ENCODE measurements at places on chromosomes 7 and 10. TPM values are rescaled to one million over a fixed set of nuclear protein-coding genes. Genes with fewer than 3 reads are reported as not detected.

ZNF488 gene
- polyA plus RNA-seq: 4.2 TPM

DNA sequence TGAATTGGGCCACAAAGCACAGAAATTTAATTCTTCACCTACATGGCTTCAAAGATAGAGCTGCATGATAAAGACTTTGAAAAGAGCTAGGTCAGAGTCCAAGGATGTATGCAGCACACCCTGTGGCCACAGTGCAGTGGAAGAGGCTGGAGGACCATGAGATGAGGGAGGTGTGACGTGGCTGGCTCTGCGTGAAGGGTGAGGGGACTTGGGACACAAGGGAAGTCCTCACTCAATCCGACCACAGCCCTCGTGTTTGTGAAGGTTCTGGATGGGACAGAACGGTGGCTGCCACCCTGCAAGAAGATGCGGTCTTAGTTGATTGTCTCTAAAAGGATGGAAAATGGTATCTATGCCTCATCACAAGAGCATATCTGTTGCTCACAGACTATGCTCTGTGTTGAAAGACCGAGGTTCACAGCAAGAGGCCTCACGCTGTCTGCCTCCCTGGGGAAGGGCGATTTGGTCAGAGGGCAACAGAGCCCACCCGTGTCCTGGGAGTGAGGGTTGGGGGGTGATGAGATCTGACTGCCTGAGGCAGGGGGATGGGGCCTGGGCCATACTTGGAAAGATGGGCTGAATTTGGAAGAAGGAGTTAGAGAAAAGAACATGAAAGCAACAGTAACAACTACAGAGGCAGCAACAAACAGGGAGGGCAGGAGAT is 174.4 kb upstream of the SHH start:
- no peak for DNase-seq

PDAP1 gene
- 142 TPM for polyA plus RNA-seq

DNA sequence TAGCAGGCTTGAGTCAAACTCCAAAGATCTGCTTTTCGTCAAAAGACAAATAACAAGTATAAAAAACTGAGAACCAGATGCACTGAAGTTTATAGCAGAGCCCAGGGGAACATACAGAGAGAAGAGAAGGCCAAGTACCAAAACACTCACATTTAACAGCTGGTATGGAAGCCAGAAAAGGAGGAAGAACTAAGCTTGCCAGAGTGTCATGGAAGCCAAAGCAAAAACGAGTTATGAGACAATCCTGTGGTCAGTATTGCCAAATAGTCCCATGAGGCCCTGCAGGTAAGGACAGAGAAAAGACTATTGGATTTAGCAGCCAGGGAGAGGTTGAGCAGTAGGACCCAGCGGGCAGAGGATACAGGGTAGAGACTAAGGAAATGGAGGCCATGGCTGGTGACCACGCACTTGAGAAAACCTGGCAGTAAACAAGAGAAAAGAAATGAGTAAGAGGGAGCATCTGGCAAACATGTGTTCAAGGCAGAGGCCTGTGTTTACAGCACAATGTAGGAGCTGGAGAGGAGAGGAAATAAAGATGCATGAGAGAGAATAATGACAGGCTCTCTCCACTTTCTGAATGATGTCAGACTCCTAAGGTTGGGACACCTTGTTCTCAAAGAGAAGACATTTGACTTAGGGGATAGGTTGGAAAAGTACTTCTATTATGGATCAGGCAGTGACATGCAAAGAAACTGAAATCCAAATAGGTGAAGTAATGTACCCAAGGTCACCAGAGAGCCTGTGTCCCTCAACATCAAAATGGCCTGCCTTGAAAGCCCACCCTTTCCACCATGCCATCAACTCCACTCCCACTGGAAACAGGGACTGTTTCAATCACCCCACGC is 9.1 kb downstream of the CREB3L2 start:
- DNase-seq: no peak

SP8 gene
- polyA plus RNA-seq: not detected

GRCh38 chr7:155545348-155545747 is 1.0 kb downstream of the CNPY1 start:
- DNase-seq: no peak

DNA sequence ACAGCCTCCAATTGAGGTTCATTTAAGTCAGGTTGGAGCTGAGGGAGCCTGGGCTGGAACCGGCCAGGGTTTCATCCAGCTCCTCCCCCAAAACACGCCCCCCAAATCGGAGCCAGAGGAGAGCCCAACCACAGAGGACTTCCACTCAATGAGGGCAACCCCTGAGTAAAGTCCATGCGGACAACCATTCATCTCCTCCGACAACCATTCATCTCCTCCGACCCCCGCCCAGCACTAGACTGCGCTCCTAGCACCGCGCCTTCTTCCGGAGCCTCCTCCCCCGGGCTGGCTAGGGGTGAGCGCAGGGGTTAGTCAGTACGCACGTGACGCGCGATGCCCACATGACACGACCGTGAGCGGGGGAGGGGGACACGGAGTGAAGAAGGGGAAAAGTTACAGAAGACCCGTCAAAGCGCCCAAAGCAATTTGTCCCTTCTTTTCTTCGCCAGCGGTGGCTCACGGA is 1.4 kb downstream of the MAGI2 start:
- DNase-seq: peak; percentile 69

HMX2 gene
- 1.5 TPM for polyA plus RNA-seq

DNA sequence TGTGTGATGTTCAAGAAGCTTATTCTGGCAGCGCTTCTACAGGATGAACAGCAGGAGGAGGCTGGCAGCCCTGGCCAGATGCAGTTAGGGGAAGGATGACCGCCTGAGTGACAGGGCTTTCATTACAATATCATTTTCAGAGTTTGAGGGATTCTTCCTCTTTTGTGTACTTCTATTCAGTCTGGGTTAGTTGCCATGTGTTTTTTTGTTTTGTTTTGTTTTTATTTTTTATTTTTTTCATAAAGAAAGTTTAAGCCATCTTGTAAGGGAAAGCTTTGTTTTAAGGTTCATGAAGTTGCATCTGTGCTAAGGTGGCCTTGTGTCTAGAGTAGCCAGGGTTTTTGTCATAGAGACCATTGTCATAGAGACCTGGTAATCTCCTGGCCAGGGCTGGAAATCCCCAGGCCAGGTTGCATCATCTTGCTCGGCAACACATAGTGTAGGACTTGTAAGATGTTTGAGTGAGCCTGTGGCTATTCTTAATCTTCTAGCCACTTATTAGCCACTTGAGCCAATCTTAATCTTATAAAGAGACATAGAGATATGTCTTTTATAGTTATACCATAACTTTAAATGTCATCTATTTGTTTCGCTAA is 230.5 kb upstream of the TMEM229A start:
- DNase-seq: no peak

GRCh38 chr7:31950091-31950755 is 120.0 kb downstream of the PDE1C start:
- DNase-seq: no peak

- DNase-seq: no peak
These were observed 148.4 kb upstream of the KAT6B start for GRCh38 chr10:74677951-74678350.

YAE1 gene
- polyA plus RNA-seq: 45.2 TPM

- no peak for DNase-seq
These were observed 74.1 kb upstream of the DUSP5 start for GRCh38 chr10:110423650-110424049.

DNA sequence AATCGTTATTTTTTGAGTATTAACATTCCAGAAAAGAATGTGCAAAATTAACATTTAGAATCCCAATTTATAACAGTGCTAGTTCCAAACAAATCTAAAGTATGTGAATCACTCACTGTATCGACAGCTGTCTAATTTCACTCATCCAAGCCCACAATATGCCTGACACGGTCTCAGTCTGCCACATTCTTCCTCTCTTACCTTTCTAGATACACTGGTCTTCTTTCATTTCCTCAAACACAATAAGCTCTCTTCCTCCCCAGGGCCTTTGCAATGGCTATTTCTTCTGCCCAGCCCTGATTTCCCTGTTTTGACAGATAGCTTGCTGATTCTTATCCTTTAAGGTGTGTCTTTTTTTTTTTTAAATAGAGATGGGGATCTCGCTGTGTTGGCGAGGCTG is 48.8 kb downstream of the UBE2H start:
- no peak for DNase-seq

DNA sequence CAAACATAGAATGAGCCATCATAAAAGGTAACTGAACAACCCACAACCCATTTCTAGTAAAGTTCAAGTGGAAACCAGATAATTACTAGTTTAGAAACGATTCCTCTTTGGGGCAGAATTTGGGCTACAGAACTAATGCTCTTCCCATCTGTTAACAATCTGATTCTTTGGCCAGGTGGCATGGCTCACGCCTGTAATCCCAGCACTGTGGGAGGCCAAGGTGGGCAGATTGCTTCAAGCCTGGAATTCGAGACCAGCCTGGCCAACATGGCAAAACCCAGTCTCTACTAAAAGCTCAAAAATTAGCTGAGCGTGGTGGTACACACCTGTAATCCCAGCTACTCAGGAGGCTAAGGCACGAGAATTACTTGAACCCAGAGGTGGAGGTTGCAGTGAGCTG is 18.5 kb downstream of the CYP51A1 start:
- DNase-seq: no peak

DNA sequence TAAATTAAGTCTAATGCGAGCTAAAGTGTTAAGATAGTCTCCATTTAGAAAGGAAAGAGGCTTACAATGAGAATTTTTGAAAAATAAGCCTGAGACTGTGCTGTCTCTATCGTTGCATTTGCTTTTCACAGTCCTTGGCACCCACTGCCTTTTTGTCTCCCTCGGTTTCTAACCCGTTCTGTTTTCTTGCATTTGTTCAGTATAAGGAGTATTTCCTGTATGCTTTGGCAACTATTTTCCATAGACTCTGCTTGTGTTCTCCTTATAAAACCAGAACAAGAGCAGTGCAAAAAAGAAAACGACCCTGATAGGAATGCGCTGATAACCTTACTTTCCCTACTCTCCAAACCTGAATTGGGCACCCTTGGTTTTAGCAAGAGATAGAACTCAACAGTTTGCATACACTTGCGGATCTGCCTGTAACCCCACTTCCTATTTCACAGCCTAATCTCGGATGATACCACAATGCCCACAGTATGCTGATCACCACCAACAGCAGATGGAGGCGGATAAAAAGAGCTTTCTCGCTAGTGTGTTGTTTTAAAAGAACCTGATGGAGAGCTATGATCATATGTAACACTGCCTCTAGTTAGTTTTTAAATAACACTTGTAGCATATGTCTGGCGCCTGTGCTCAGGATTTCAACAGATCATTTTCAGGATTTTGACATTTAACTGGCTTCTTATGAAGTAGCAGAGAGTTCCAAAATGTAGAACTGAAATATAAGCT is 1.6 kb upstream of the ARHGAP12 start:
- DNase-seq: no peak

PNLIPRP2 gene
- polyA plus RNA-seq: 0.10 TPM

GRCh38 chr7:47232751-47233412 is 349.0 kb downstream of the TNS3 start:
- no peak for DNase-seq

DNA sequence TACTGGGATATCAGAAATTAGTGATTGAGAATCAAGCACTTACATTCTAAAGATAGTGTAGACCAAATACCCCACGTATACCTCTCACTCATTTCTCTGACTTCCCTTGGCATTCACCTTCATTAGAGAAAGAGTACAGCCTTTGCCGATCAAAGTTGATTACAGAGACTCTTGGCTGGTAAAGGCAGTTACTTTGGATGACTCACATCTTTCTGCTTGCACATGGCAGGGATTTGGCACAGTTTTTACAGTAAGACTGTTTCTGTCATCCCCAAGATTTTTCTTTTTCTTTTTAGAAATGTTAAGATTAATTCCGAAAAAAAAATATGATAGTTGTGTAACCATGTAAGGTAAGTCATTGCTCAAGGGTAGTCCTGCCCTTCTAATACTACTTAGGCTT is 143.0 kb downstream of the TSPAN12 start:
- no peak for DNase-seq

DNA sequence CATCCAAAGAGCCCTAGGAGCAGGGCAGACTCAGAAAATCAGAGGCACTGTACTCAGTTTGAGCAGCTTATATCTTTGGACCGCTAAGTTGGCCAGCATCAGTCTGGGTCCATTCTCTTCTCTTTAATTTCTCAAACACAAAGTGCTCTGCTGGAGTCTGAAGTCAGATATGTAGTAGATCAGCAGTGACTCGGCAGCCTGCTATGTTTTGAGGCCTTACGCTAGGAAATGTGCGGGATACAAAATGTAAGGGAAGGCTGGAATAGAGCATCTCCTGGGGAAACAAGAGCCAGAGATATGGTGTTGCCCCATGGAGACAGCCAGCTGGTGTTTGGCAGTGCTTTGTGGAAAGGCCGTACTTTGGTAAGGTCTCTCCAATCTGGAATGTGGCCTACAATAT is 60.6 kb upstream of the VKORC1L1 start:
- no peak for DNase-seq

DNA sequence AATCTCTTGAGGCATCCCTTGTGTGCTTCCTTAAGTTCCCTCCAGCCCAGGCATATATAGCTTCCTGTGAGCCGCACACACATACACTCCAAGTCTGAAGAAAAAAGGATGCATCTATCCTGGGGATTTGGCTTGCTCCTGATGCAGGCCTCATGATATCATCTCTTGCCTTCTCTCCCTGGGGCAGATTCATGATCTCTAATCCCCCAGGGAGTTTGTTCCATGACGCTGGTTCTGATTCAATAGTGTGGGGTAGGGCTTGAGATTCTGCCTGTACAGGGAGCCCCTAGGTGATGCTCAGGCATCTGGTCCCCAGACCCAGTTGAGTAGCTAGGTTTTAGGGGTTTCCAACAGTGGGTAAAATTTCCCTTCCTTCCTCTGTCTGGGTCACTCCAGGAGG is 1.5 kb downstream of the PON1 start:
- no peak for DNase-seq

GRCh38 chr7:128860158-128861073 is 2.2 kb upstream of the ATP6V1F start:
- no peak for DNase-seq

GRCh38 chr10:14801723-14802122 is 27.0 kb upstream of the FAM107B start:
- no peak for DNase-seq

DNA sequence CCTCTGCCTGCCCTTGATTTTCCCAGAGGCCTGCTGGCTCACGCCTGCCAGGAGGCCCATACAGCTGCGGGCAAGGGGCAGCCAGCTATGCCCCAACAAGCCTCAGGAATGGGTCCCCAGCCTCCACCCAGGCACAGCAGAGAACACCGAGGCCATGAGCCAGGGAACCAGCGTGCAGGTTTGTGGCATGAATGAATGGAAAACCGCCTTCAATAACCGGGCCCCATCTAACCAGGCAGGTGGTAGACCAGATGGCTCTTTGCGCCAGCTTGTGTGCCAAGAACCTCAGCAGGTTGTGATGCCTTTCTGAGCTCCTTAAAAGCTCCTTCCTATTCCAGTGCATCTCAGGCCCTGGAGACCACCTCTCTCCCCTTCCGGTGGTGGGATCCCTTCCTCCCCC is 50.2 kb downstream of the ELFN1 start:
- no peak for DNase-seq

- DNase-seq: no peak
These were observed 20.5 kb upstream of the GATA3 start for GRCh38 chr10:8033812-8034465.

DNA sequence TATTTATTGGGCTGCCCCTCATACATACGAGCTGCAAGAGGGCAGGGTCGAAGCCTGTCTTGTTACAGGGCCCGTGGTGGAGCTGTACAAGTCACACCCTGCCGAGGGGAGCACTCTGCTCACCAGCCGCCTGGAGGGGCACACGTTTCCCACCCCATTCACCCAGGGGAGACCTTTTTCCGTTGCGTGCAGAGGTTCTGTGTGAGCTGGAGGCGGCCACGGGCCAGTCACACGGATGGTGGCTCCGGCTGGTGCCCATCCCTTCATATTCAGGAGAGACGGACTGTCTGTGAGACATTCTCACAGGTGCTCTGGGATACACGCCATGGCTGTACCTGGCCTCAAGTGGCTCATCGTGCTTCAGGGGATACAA is 47.9 kb upstream of the FAM20C start:
- no peak for DNase-seq

GRCh38 chr10:126459878-126460481 is 71.7 kb upstream of the ADAM12 start:
- DNase-seq: no peak

IGFBP3 gene
- 71.9 TPM for polyA plus RNA-seq
